Calu3 (cell line): ENCODE measurements at places on chromosomes 4 and X.

DNA sequence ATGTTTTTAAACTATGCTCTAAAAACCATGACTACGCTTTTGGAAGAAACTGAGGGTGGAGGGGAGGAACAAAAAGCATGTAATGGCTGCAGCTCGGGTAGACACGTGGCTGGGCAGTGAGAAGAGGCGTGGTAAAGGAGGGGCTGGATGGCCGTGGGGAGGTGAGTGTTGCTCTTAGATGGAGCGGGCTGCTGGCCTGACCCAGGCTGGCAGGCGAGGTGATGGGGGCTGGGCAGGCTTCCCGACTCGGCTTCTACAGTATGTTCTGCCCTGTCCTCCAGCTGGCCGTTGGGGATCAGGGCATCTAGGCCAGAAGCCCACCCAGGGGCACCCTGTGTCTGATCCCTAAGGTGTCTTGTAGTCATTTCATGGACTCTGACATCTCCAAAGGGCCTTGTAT lies 60.7 kb downstream of the EFHC2 start:
- H3K27me3 ChIP-seq = no peaks in the 10 kb centered on the region
- DNase-seq = no peak
- no peak overlapping the region for H3K4me3 ChIP-seq
- H3K27ac ChIP-seq = no peak overlapping the region

GRCh38 chr4:186820391-186820891 lies 96.8 kb upstream of the FAT1 start:
- no peak overlapping the region for H3K27ac ChIP-seq
- H3K36me3 ChIP-seq = no peaks in the 10 kb centered on the region
- H3K4me1 ChIP-seq = peaks cover 18% of the 10 kb centered on the region
- peak; percentile 40 for DNase-seq

- H3K27me3 ChIP-seq = no peaks in the 10 kb centered on the region
- H3K36me3 ChIP-seq = no peaks in the 10 kb centered on the region
- no peak overlapping the region for H3K4me3 ChIP-seq
- H3K27ac ChIP-seq = no peak overlapping the region
These were observed 51.1 kb downstream of the ITIH6 start for GRCh38 chrX:54746928-54747327.

GRCh38 chrX:76279007-76279406 lies 106.1 kb downstream of the PBDC1 start:
- H3K4me1 ChIP-seq = no peaks in the 10 kb centered on the region
- H3K27me3 ChIP-seq = no peaks in the 10 kb centered on the region
- no peak overlapping the region for H3K4me3 ChIP-seq

DNA sequence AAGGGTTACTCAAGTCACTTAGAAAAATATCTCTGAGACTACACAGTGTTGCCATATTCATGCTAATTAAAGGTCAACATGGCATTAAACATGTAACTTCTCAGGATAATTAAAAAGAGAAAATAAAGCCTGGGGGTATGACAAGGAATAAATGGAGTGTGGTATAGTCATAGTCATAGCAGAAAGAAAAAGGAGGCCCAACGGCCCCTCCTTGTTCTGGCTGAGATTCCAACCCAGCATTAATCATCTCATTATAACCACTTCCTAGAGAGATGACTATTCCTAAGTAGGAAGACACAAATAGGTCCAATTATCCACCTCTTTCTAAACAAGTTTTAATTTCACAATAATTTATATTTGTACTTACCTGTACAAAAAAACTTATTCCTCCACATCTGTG lies 778.4 kb upstream of the AADAT start:
- no peaks in the 10 kb centered on the region for H3K4me1 ChIP-seq
- H3K4me3 ChIP-seq = no peak overlapping the region
- H3K36me3 ChIP-seq = no peaks in the 10 kb centered on the region
- H3K27me3 ChIP-seq = no peaks in the 10 kb centered on the region

DNA sequence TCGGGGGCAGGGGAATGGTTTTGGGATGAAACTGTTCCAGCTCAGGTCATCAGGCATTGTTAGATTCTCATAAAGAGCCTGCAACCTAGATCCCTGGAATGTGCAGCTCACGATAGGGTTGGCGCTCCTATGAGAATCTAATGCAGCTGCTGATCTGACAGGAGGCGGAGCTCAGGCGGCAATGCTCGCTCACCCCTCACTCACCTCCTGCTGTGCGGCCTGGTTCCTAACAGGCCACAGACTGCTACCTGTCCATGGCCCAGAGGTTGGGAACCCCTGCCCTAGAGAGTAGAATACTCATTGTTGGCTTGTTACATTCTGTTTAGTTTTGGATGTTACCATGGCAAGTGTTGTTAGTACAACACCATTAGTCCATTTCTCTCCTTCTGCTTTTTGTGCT lies 40.8 kb upstream of the STX18 start:
- DNase-seq = no peak
- H3K4me1 ChIP-seq = peaks cover 12% of the 10 kb centered on the region
- no peaks in the 10 kb centered on the region for H3K36me3 ChIP-seq
- H3K4me3 ChIP-seq = no peak overlapping the region
- H3K27ac ChIP-seq = no peak overlapping the region

- H3K4me3 ChIP-seq = no peak overlapping the region
- H3K36me3 ChIP-seq = no peaks in the 10 kb centered on the region
- H3K27ac ChIP-seq = no peak overlapping the region
- no peaks in the 10 kb centered on the region for H3K27me3 ChIP-seq
These were observed 56.5 kb downstream of the NCAPG start for GRCh38 chr4:17867276-17867675.

DNA sequence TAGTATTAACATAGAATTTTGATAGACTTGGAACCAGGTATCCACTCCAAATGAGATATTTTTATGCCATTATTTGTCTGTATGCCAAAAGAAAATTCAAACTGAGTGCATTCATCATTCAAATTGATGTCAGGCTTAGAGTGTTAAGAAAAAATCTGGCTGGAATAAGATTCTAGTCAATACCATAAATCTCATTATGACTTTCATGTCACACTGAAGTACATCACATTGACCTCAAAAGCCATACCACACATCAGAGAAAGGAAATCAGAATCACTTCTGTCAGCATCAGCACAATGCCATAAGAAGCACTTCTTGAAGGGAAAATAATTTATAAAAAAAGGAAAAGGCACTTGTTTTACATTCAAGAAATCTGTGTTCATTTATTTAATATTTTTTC lies 119.0 kb upstream of the BMP3 start:
- H3K4me1 ChIP-seq = no peaks in the 10 kb centered on the region
- no peak overlapping the region for H3K4me3 ChIP-seq
- no peaks in the 10 kb centered on the region for H3K27me3 ChIP-seq
- no peak for DNase-seq
- no peak overlapping the region for H3K27ac ChIP-seq
- H3K36me3 ChIP-seq = no peaks in the 10 kb centered on the region

DNA sequence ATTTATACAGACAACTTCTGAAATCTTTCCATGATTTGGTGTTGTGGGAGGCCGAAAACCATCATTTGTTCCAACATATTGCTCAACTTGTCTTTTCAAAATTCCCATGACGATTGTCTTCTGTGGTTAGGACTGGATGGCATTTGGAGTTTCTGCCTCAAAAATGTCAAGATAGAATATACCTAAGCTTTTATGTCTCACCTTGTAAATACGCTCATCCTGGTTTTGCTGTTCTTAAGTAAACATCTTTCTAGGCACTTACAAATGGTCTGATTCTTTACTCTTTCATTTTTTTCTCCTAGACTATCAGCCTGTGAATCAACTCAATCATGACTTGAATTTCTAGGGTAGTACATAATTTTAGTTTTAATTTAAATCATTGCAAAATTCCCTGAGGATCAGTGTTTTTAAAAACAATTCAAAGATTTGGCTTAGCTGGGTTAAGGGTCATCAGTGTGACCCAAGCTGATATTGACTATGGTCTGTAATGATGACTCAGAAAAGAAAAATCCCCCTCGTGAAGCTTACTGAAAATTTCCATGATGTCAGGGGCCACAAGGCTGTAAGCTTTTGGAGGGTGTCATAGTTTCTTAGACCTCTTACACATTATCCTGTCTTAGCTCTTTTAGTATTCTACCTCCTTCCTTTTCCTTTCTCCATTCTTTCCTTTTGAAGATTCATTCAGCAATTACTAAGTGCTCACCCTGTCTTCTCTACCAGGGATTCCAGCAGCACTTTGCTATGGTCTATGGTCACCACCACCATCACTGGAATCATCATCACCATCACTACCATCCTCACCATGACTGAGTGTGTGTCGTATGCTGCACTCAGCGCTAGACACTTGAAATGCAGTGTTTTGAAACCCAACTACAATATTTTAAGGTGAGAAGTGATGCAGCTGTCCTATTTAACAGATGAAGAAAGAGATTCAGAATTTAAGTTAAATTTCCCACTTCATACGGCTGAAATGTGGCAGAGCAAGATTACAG lies 124.4 kb downstream of the CPE start:
- no peak for DNase-seq
- no peaks in the 10 kb centered on the region for H3K36me3 ChIP-seq
- H3K4me1 ChIP-seq = peaks cover 15% of the 10 kb centered on the region
- peak overlapping the region; percentile 43 for H3K27ac ChIP-seq
- no peak overlapping the region for H3K4me3 ChIP-seq

- DNase-seq = no peak
- H3K4me3 ChIP-seq = no peak overlapping the region
- peaks cover 11% of the 10 kb centered on the region for H3K4me1 ChIP-seq
- no peak overlapping the region for H3K27ac ChIP-seq
- H3K36me3 ChIP-seq = no peaks in the 10 kb centered on the region
- H3K27me3 ChIP-seq = no peaks in the 10 kb centered on the region
These were observed 40.3 kb downstream of the MAML3 start for GRCh38 chr4:140113653-140114052.

DNA sequence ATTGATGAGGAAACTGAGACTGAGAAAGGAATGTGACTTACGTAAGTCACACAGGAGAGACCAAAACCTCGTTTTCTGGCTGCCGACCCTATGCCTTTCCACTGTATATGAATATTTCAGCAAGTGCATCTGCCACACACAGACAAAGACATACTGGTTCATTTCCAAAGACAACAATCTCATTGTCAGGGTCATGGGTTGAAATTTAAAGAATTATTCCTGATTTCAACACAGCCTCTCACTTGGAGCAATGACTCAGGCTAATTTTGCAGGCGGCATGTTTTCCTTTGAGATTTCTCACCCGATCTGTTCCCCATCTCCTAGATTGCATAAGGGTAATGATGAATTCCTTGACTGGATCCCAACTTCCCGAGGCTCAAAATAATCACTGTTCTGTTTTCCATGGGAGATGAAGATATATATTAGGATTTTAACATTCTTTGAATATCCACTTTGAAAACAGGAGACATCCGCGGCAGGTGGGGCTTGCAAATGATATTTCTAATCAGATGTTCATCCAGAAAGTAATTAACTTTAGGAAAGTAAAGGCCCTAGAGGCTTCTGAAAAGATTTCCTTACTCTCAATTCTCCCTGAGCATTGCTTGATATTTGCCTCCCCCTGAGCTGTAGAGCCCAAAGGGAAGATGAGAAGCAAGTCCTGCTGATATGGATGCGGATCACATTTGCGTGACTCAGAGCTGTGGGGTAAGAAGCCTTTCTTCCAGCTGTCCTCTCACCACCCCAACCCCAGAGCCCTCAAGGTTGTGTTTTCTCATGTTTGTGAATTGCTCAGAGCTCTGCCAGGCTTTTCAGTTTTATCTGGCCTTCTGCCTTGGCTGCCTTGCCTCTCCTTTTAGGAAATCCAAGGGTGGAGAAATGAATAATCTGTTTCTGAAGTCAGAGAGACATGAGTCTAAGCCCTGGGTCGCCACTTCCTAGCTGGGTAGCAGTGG lies 361.1 kb upstream of the BOD1L1 start:
- peaks cover 4% of the 10 kb centered on the region for H3K36me3 ChIP-seq
- no peak for DNase-seq
- peaks cover 61% of the 10 kb centered on the region for H3K4me1 ChIP-seq
- no peak overlapping the region for H3K4me3 ChIP-seq

GRCh38 chr4:83075311-83076095 lies 39.0 kb downstream of the PLAC8 start:
- no peaks in the 10 kb centered on the region for H3K4me1 ChIP-seq
- no peak overlapping the region for H3K4me3 ChIP-seq
- no peak for DNase-seq
- H3K27ac ChIP-seq = no peak overlapping the region
- H3K36me3 ChIP-seq = peaks cover 11% of the 10 kb centered on the region

- no peak overlapping the region for H3K4me3 ChIP-seq
- H3K36me3 ChIP-seq = no peaks in the 10 kb centered on the region
- H3K4me1 ChIP-seq = no peaks in the 10 kb centered on the region
- H3K27me3 ChIP-seq = no peaks in the 10 kb centered on the region
These were observed 57.6 kb upstream of the UBQLN2 start for GRCh38 chrX:56505866-56506265.

- DNase-seq = no peak
- no peaks in the 10 kb centered on the region for H3K36me3 ChIP-seq
- no peaks in the 10 kb centered on the region for H3K27me3 ChIP-seq
- H3K4me1 ChIP-seq = no peaks in the 10 kb centered on the region
- H3K4me3 ChIP-seq = no peak overlapping the region
These were observed 627.8 kb upstream of the SLIT2 start for GRCh38 chr4:19623866-19624265.

- DNase-seq = no peak
- H3K4me1 ChIP-seq = peaks cover 13% of the 10 kb centered on the region
- H3K27me3 ChIP-seq = no peaks in the 10 kb centered on the region
- H3K4me3 ChIP-seq = no peak overlapping the region
- H3K36me3 ChIP-seq = no peaks in the 10 kb centered on the region
These were observed 31.7 kb downstream of the RNF175 start for GRCh38 chr4:153728151-153728550.

- peaks cover 13% of the 10 kb centered on the region for H3K27me3 ChIP-seq
- no peak overlapping the region for H3K4me3 ChIP-seq
- H3K36me3 ChIP-seq = no peaks in the 10 kb centered on the region
- H3K27ac ChIP-seq = no peak overlapping the region
- H3K4me1 ChIP-seq = no peaks in the 10 kb centered on the region
These were observed 37.8 kb upstream of the FRMD7 start for GRCh38 chrX:132165651-132166050.

DNA sequence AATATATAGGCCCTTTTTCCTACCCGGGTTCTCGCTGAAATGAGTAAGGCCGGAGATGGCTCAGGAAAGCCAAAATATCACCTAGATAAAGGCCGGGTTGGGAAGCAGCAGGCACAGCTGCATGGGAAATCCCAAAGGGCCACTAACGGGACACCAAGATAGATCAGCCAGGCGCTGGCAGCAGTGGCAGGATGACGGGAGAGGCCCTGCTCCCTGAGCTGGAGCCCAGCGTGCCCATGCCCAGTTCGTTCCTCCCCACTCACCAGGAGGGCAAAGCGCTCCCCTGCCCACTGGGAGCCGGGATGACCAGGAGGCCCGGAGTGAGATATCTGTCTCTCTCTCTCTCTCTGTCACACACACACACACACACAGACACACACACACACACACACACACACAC lies 109.8 kb downstream of the DCTD start:
- DNase-seq = no peak
- no peaks in the 10 kb centered on the region for H3K27me3 ChIP-seq
- H3K27ac ChIP-seq = no peak overlapping the region
- peaks cover 6% of the 10 kb centered on the region for H3K36me3 ChIP-seq
- no peaks in the 10 kb centered on the region for H3K4me1 ChIP-seq

DNA sequence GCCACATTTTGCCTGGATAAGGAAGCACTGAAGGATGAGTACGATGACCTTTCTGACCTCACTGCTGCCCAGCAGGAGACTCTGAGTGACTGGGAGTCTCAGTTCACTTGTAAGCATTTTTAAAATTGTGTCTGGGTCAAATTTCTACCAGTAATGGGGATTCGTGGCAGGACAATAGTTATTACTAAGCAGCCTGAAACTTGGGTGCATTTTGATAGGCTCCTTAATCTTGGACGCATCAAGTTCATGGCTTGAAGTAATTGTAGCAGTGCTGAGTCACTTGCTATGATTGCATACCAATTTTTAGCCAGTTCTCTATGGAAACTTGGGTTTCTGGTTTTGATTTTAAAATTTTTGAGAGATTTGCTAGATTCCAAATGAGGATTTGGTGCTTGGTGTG lies 4.3 kb downstream of the PGRMC1 start:
- peaks cover 38% of the 10 kb centered on the region for H3K4me1 ChIP-seq
- peaks cover 8% of the 10 kb centered on the region for H3K27me3 ChIP-seq
- no peak overlapping the region for H3K27ac ChIP-seq
- no peak overlapping the region for H3K4me3 ChIP-seq
- no peak for DNase-seq
- H3K36me3 ChIP-seq = peaks cover 43% of the 10 kb centered on the region
